ENCODE measurements at places on chromosomes 2 and 18. TPM values are rescaled to one million over a fixed set of nuclear protein-coding genes. Genes with fewer than 3 reads are reported as not detected.

EN1 gene
- not detected for total RNA-seq

FAM237A gene
- not detected for total RNA-seq

ZSWIM2 gene
- not detected for total RNA-seq

GPBAR1 gene
- 1.1 TPM for total RNA-seq

SLC23A3 gene
- total RNA-seq = 13.8 TPM

CXCR1 gene
- not detected for total RNA-seq

DPP4 gene
- total RNA-seq = 25.5 TPM

ANKRD30BL gene
- not detected for total RNA-seq

ADCYAP1 gene
- 0.32 TPM for total RNA-seq

CRYGC gene
- total RNA-seq = not detected

SCTR gene
- total RNA-seq = 0.25 TPM

CHMP1B gene
- total RNA-seq = 80.1 TPM

COLEC11 gene
- total RNA-seq = 0.80 TPM

All from colonic mucosa (tissue), 4 donors.